Right kidney (tissue), 9 donors: ENCODE measurements at places on chromosomes 2 and 18.

GRCh38 chr2:179250095-179250494, 14.5 kb downstream of the SESTD1 start:
- DNase-seq: no peak

GRCh38 chr18:22567794-22568193, 150.1 kb upstream of the CTAGE1 start:
- no peak for DNase-seq

DNA sequence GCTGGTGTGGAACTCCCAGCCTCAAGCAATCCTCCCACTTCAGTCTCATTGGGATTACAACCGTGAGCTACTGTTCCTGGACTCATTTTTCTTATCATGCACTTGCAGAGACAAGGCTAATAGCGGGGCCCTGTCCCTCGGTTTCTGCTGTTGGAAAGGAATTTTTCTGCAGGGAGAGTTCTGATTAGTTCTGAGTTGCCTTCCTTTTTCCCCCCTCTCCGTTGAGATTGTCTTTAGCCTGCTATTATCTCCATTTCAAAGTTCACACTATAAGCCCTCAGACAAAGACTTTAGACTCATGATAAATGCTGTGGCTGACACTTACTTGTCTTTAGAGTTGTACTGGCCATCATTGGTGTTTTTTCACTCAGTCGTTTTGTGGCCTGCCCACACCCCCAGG, 97.2 kb downstream of the NCOA1 start:
- DNase-seq: no peak

- no peak for DNase-seq
Measured at GRCh38 chr2:127763776-127764175, 47.2 kb downstream of the WDR33 start.

DNA sequence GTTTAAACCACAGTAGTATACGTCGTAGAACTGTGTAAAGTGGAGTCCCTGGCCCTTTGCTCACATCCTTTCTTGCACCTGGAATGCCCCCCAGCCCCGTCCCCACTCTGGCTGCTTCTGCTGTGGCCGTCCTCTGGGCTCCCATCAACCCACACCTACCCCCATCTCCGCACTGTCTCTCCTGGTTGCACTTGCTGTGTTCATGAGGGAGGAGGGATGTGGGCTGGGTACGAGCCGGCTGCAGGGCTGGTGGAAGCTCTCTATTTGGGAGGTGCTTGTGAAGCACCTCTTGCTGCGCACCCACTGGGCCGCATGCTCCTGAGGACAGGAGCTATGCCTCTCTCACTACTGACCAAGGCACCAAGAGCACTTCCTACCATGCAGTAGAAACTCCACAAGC, 5.1 kb downstream of the OR6B3 start:
- no peak for DNase-seq

GRCh38 chr2:72744049-72744448, 81.8 kb downstream of the EXOC6B start:
- no peak for DNase-seq

- no peak for DNase-seq
Measured at GRCh38 chr2:170377500-170378207, 199.7 kb downstream of the MYO3B start.

DNA sequence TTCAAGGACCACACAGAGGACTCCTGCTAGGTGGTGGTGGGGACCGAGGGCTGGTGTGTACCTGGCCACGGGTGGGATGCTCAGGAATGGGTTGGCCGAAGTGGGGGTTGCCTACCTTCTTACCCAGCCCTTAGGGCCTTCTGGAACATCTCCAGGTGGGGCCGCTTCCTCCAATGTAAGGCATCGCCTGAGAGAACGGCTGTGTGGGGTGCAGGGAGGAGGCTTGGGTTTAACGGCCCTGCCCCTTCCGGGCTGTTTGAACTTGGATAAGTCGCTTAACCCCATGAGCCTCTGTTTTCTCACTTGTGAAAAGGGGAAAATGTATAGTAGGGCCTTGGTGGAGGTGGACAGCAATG, 35.0 kb downstream of the EMILIN2 start:
- DNase-seq: no peak

DNA sequence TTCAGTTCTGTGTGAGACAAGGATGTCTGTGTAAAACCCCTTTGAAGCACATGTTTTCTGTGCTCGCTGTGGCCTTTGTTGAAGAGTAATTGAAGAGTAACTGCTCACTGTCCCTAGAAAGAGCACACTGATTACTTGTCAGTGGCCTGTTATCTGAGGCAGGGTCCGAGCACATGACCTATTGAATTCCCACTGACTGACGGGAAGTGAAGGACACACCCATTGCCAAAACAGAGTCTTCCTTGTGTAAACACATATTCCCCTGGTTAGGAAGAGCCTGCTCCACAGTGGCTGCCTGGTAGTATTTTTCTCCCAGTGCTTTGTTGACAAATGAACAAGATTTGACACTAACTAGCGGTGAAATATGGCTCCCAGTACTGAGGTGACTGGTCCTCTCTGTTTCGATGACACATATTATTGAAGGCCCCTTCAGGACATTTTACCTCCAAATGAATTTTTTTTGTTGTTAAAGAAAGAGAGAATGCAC, 148.5 kb upstream of the GYPC start:
- DNase-seq: no peak

- no peak for DNase-seq
Measured at GRCh38 chr2:116057538-116057937, 1615.1 kb downstream of the DPP10 start.

GRCh38 chr2:97737421-97738178, 24.2 kb downstream of the ZAP70 start:
- no peak for DNase-seq

DNA sequence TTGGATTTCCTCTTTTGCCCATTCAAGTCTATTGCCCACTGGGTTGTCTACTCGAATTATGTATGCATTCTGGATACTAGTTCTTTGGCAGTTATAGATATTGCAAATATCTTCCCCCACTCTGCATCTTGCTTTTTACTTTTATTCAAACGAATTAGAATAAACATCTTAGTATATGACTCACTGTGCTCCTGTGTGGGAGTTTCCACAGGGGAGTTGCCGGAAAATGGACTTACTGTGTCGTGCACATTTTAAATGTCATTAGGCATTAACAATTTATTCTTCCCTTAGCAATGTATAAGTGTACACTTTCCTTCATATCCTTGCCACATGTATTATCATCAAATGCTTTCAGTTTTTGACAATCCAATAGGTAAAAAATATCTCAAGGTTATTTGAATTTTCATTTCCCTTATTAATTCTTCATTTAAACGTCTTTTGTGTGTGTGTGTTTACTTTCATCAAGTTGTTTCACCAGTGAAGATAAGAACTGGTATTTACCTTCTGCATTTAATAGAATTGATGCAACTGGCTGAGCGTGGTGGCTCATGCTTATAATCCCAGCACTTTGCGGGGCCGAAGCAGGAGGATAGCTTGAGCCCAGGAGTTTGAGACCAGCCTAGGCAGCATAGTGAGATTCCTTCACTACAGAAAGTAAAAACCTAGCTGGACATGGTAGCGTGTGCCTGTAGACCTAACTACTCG, 4.6 kb upstream of the UGT1A5 start:
- DNase-seq: no peak

DNA sequence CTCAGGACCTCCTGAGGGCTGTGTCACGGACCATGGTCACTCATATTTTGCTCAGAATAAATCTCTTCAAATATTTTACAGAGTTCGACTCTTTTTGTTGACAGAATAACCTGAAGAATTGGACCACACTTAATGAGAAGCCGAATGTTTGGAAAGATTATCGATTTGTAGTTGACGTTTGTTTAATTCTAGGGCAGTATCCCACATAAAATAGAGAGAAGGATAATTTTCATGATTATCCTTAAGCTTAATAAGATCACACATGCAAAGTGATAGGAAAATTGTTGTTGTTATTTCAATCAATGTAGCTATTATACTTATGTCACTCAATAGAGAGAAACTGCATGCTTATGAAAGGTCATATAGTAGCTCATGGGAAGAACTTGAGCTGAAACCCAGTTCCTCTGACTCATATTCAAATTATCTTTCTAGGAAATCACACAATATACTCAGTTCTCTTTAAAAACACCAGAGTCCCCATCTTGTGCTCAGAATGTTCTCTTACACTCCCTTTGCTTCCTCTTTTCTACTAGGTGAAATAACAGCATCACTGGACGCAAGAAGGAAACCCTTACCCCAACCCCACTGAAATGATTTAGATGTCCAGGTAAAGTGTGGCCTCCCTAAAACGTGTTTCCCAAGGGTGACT, 982.1 kb downstream of the TSN start:
- DNase-seq: no peak

GRCh38 chr18:62437235-62438017, 85.4 kb upstream of the ZCCHC2 start:
- DNase-seq: no peak

DNA sequence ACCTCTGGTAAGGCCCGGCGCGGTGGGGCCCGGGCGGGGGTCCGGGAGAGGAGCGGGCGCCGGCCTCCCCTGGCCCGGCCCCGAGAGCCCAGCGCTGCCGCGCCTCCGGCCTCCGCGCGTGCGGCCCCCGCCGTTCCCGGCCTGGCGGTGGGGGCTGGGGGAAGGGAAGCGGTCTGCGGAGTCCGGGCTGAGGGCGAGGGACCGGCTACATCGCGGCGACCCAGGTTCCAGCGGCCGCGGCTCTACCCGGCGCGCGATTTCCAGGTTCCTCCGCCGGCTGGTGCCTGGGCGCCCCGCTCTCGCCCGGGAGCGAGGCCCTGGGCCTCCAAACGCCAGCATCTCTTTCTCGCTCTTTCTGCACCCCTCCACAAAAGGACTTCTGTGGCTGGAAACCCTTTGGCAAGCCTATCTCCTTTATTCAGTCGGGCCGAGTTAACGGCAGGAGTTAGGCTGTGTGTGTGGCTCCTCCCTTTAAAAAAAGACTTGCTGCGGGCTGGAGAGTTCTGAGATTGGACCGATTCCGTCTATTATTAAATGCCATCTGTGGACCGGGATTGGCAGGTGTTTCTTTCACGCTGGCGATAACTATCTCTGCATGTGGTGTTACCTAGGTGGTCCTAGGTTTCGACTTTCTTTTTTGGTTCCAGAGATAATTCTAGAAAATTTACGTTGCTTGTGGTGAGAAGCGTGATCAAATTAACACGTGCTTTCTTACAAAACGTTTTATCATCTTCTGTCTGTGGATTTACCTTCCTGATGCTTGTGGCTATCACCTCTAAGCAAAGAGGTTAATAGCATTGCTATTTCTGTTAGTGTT, 592 bp downstream of the ME2 start:
- peak; percentile 87 for DNase-seq

DNA sequence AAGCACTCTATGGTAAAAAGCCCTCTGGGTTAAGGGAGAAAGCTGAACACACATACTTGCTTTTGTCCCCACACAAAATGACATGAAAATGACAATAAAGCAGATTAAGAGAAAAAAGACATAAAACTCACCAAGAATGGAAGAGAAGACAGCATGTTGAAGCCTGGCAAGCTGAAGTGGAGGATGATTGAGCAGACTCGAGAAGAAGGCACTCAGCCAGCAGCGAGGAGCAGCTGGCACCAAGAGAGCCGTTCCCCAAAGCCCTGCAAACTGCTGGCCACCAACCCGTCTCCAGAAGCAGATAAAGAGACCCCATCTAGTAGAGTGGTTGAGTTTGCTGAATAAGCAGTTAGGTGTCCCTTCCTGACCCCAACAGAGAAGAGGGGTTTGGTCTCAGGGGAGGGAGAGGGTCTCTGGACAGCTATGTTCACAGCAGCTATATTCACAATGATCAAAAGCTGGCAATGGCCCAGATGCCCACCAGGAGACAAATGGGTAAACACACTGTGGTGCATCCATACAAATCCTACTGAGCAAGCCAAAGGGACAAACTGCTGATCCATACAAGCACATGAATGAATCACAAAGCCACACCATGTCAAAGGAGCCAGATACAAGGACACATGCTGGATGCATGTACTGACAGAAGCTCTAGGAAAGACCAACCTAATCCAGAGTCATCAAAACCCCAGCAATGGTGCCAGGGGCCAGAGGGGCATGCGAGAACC, 36.9 kb downstream of the FAM168B start:
- DNase-seq: no peak

DNA sequence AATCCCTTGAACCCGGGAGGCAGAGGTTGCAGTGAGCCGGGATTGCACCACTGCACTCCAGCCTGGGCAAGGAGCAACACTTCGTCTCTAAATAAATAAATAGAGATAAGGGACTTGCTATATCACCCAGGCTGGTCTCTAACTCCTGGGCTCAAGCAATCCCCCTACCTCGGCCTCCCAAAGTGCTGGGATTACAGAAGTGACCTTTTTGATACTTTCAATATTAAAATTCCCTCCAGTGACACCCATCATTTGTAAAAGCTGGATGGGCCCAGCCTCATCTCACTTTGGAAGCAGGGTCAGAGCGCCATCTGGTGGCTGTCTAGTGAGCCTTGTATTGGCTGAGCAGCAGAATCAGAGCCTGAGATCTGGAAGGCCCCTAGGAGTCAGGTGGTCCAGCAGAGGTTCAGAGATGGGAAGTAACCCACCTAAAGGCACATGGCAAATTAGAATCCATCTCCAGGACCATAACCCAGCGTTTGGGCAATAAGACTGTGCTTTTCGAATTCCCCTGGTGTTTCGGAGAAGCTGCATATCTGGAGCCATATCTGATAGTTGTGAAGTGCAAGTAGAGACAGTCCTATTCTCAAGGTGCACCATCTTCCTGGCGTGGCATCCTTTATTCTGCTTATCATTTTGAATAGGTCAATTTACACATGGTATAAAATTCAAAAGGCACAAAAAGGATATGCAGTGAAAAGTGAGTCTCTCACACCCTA, 18.3 kb upstream of the SLC35F6 start:
- peak; percentile 63 for DNase-seq

- DNase-seq: no peak
Measured at GRCh38 chr2:240353944-240354343, 81.5 kb upstream of the GPC1 start.

- DNase-seq: no peak
Measured at GRCh38 chr2:171404261-171404660, 29.5 kb downstream of the METTL8 start.

DNA sequence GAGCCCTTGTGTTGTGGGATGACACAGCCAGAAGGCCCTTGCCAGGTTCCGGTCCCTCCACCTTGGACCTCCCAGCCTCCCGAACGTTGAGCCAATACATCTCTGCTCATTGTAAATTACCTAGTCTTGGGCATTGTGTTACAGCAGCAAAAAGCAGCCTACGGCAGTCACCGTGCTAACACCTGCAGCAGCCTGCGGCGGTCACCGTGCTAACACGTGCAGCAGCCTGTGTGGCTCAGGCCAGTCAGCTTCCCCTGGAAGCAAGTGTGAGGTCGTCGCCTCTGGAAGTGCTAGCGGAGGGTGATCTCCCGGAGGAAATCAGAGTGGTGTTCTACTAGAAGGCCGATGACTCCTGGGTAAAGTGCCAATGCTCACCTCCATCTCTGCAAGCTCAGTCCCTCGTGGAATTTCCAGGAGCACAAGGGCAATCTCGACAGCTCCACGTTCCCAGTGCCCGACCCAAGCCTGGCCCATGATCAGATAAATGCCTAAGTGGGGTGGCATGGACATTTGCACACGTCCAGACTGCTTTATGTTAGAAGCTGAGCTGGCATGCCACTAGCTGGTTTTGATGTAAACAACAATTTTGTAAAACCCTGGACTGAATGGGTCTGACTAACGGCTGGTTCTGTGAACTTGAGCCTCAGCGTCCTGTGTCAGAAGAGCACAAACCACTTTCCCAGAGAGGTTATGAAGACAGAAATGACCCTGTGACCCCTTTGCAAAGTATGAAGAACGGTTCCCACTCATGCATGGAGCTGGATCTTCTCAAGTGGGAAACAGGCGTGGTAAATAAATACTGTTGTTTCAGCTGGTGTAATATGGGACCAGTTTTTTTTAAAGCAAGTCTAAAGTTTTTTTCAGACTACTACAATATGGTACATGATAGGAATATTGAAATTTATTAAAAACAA, 11.4 kb upstream of the CNDP1 start:
- DNase-seq: no peak

GRCh38 chr2:86413296-86414094, 27.7 kb upstream of the KDM3A start:
- DNase-seq: peak; percentile 33
